ENCODE measurements at places on chromosomes 4 and X.
A peak's percentile ranks its signal among the peaks of the same experiment; 100 is the strongest.

DNA sequence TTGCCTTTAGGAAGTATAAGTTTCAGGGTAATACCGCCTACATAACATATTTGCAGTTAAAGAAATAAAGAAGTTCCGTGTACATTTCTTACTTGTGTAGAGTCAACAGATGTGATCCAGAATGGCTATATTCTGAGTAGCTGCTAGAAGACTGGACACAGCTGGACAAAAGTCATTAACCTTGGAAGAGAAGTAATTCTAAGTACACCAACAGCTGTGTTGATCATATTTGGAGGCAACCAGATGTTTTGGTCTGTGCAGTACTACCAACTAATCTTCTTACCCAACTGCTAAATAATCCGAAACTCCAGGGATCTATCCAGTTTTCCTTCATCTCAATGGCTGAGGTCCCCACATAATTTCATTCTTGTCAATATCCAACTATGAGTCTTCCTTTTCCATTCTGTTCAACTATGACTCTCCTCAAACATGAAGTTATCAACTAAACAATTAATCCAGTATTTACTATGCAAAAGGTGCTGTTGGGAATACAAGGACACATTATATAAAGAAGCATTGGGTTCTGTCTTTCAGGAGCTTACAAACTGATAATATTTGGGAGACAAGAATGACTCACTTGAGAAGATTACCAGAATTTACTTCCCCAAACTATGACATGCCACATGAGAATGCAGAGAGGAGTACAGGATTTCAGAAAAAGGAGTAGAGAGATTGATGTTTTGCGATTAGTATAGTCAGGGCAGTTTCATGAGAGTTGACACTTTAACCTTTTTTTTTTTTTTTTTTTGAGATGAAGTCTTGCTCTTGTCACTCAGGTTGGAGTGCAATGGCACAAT is 78.2 kb downstream of the COL4A6 start:
- DNase-seq, result no peak

GRCh38 chrX:71910643-71910985 is at the start of gene NHSL2:
NHSL2 (plus strand) TSS chrX:71910845.
- DNase-seq, result no peak

DNA sequence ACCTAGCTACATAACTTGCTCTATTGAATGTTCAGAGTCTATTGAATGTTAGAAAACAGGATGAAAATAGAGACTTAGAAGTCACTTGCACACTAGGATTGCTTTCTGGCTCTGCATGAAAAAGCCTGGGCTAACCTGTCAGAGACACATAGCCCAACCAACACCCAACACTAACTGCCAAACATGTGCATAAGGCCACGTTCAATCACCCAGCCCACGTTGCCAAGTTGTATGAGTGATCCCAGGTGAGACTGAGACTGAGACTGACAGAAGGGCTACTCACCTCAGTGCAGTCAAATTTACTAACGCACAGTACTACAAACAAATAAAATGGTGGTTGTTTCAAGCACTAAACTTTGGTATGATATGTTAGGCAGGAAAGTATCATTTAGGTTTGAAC is 61.0 kb downstream of the LDB2 start:
- no peak for DNase-seq

- peak; percentile 82 for DNase-seq
These were observed at the start of gene MAGED1 for GRCh38 chrX:51892921-51893745. MAGED1 (plus strand) TSS chrX:51893623; CDS start chrX:51894305, 682 bp downstream.

GRCh38 chr4:121688261-121688660 is 8.5 kb downstream of the ANXA5 start:
- no peak for DNase-seq

DNA sequence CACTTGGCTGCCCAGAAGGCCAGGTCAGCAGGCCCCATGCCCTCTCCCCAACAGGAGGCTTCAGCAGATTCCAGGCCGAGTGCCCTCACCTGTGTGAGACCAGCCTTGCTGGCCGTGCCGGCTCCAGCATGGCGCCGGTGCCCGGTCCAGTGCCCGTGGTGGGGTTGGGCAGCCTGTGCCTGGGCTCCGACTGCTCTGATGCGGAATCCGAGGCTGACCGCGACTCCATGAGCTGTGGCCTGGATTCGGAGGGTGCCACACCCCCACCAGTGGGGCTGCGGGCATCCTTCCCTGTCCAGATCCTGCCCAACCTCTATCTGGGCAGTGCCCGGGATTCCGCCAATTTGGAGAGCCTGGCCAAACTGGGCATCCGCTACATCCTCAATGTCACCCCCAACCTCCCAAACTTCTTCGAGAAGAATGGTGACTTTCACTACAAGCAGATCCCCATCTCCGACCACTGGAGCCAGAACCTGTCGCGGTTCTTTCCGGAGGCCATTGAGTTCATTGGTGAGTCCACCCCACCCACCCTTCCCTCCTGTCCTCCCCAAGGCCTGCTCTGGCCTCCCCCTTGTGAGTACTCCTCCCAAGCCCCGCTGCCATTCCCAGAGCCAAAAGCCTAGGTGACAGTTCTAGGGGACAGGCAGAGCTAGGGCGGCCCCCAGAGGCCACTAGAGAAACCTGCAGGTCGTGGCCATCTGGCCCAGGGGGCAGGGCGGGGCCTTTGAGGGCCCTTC is 2.3 kb downstream of the DUSP9 start:
- peak; percentile 7 for DNase-seq

- DNase-seq, result no peak
These were observed 206.6 kb downstream of the SPRY1 start for GRCh38 chr4:123603165-123603564.

- no peak for DNase-seq
These were observed 12.3 kb downstream of the STARD8 start for GRCh38 chrX:68659786-68660185.

- DNase-seq, result peak; percentile 56
These were observed 76.8 kb downstream of the RTL5 start for GRCh38 chrX:72054779-72055489.

DNA sequence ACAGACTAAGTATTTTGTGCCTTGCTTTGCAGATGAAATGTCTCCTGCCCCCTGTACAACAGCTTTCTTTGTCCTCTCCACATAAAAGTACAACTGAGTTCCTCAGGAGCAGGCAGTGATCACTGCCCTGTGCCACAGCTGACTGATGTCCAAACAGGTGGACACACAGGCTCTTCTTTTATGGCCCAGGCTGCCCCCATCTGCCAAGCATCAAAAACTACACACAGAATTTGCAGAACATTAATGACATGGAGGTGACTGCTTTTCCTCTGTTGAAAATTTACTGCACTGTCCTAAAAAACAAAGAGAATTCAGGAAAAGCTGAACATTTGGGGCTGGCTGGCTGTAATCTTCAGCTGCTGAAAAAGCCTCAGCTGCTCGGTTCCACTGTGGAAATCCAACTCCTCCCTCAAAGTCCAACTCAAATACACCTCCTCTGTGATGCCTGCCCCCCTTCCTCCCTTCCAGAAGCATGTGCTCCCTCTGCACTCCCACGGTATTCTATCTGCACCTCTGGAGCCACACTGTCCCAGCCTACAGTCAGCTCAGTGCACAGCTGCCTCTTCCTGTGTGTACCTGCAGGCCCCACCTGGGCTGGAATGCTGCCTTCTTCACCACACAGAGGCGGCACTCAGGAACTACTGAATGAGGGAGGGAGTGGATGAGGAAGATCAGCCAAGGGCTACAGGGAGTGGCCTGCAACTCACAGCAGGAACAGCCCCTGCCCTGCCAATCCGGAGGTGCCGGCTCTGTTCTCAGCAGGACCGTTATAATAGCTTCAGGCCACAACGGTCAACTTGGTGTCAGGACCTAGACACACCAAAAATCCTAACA is 10.3 kb downstream of the AFAP1 start:
- no peak for DNase-seq

DNA sequence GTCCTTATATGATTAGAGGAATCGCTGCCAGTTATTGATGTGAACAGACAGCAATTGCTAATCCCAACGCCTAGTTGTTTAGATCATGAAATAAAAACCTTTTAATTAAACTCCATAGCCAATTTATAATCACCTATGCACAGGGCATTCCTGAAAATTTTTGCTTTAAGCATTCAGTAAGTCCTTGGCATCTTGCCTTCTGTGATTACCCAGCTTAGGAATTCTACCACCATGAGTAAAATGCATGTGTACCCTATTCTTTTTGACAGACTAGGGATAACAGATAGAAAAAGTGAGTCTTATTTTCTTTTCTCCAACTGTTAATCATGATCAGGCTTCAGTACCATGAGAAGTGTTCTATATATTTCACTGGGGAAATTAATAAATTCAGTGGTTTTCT is 995.3 kb upstream of the GRIA3 start:
- no peak for DNase-seq

GRCh38 chrX:27309406-27309805 is 153.7 kb downstream of the PPP4R3C start:
- no peak for DNase-seq

GRCh38 chrX:96183843-96184242 is 500.8 kb upstream of the DIAPH2 start:
- no peak for DNase-seq

DNA sequence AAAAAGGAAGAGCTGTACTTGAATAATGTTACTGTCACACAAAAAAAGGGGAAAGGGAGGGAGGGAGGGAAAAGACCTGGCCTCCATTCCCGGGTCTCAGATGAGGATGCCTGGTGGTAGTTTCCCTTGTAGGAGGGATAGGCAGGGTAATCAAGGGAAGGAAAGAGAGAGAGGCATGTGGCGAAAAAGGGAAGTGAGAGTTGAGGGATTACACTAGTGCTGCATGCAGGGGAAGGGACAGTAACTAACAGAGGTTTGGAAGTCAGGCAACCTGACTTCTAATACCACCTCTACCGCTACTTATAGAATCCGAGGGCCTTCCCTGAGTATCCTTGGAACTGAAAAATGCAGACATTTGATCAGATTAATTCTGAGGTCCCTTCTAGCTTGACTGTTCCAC is 821.7 kb upstream of the FTHL17 start:
- DNase-seq, result no peak

DNA sequence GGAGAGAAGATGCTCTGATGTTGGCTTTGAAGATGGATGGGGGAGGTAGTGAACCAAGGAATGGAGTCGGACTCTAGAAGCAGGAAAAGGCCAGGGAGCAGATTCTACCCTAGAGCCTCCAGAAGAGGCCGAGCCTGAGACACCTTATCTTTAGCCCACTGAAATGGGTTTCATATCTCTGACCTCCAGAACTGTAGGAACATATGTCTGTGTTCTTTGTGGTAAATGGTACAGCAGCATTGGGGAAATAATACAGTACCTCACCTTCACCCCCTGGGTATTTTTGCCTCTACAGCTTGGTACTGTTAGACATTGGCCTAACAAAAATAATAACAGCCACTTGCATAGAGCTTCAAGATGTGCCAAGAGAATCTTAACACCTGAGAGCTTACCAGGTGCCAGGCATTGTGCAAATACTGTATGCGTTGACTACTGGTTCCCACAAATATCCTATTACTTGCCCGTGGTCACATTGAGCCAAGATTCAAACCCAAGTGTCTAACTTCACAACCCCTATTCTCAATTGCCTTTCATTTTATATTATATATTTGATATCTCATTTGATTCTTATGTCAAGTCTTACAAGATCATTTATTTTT is 57.0 kb upstream of the PGM2 start:
- DNase-seq, result no peak

DNA sequence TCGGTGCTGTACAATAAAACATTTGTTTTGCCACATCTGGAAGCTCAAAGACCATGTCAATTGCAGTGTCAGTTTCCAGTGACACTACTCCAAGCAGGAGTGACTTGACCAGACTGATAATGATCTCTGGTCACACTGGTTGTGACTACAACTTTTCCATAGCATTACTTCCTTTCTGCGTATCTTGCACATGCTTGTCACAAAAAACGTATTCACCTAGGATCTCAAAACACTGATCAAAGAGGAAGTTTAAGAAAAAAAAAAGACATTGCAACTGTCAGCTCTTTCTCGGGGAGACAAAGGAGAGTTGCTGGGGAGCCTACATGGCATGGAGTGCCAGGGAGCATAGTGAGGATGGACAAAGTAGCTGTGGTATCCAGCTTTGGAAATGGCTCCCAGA is 60.6 kb downstream of the OPHN1 start:
- DNase-seq, result no peak

DNA sequence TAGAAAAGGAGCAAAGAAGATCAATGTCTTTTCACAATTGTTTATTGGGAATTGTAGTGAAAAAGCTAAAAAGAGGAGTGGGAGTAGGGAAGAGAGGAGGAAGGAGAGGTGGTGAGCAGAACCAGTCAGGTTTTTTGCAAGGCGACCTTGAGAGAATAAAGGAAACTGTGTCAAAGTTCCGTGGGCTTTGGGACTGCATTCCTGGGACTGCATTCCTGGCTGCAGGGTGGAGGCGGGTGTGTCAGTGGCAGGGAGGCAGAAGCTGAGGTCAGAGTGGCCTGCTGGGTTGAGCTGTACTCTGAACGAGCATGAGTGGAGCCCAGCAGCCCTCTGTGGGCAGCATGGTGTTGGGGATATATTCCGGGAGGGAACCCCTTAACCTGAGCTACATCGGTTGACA is 66.8 kb upstream of the UCP1 start:
- no peak for DNase-seq

GRCh38 chr4:189850239-189850856 is 90.3 kb upstream of the FRG1 start:
- DNase-seq, result no peak

Data from posterior cingulate gyrus (tissue), 11 donors.